SK-N-SH treated with all-trans-retinoic acid at 6 μM for 48 hours (cell line): ENCODE measurements at places on chromosomes 11 and 22.

DNA sequence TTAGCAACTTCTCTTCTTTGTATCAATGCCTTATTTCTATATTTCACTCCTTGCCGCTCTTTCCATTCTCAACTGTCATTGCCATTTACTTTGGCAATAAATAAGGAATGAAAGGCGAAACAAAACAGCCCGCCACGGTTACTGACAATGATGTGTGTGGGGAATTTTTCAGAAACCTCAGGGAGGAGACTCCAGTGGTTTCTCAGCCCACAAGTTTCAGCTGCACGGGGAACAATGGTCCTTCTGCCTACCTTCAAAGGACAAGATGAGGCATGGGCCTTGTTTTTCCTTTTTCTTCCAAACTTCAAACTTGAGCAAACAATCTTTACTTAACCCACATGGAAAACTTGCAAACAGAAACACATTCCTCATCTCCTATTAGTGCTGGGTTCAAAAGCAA, 409.4 kb downstream of the METTL15 start:
- no peak for ATAC-seq

DNA sequence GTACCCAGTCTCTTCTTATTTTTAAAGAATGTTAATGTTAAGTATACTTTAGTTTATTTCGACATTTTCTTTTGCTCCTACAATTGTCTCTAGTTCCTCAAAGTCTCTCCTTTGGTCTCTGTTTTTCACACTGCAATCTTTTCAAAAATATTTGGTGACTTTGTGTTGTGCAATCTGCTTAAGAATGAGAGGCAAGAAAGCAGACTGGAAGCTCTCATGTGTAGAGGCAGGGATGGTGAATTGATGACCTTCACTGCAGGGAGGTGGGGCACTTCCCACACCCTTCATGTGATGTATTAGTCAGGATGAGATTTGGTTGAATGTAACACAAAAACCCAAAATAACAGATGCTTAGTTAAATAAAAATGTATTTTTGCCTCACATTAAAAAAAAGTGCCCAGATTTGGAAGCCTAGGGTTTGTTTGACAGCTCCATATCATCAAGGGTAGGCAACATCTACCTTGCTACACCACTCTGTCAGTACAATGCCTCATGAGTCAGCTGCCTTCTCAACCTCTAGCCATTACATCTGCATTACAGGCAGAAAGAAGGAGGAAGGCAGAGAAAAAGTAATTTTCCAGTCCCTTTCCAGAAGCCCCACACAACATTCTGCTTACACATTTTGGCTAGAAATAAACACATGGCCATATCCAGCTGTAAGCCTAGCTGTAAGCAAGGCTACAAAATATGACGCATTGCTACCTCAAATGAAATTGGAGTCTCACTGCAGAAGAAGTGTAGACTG, 3.8 kb upstream of the MMP27 start:
- no peak for ATAC-seq

- no peak for ATAC-seq
These were observed 77.1 kb downstream of the DHCR7 start for GRCh38 chr11:71370895-71371673.

- ATAC-seq: peak; percentile 25
These were observed 13.5 kb downstream of the CD59 start for GRCh38 chr11:33722590-33723234.

DNA sequence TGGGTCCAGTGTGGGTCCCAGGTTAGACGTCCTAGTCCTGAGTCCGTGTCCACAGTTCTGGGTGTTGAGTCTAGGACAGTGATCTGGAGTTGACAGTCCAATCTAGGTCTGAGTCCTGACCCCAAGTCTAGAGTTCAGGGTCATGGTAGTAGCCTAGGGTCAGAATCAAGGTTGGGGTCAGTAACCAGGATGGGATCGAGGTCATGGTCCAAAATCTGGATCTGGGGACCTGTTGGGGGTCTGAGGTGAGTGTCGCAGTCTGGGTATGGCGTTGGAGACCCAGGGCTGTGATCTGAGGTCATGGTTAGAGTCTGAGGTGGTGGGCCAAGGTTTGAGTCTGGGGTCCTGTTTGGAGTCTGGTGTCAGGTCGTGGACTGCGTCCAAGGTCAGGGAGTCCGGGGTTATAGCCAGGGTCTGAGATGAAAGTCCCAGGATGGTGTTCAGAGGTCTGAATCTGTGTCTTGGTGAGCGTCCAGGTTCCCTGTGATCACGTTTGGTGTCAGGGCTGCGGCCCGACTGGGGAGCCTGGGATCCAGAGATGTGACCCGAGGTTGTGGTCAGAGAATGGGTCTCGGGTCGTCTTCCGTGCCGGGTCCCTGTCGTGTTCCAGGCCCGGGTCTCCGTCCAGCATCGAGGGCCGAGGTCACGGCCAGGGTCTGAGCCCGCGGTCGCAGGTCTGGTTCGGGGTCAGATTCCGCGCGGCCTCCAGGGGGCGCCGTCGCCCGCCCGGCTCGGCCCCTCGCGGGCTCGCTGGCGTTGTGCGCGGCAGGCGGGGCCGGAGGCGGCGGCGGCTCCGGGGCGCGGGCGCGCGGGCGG, 432 bp upstream of the GRK2 start:
- peak; percentile 53 for ATAC-seq

- no peak for ATAC-seq
These were observed 14.3 kb downstream of the TCIRG1 start for GRCh38 chr11:68053117-68053516.

DNA sequence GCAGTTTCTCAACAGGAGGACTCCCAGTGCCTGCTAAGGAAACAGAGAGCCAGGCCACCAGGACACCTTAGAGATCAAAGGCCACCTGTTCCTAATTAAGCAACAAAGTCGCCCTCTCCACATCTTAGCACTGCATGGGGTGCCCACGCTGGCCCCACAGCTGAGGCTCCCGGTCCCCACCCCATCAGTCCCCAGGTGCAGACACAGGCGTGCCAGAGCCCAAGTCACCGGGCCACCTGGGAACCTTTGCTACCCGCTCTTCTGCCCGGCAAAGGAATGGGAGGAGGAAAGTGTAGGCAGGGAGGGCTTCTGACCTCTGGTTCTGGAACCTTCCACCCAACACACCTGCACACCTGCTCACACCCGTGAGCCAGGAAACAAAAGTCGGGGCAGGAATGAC, 85.5 kb upstream of the PRR5 start:
- ATAC-seq: no peak

DNA sequence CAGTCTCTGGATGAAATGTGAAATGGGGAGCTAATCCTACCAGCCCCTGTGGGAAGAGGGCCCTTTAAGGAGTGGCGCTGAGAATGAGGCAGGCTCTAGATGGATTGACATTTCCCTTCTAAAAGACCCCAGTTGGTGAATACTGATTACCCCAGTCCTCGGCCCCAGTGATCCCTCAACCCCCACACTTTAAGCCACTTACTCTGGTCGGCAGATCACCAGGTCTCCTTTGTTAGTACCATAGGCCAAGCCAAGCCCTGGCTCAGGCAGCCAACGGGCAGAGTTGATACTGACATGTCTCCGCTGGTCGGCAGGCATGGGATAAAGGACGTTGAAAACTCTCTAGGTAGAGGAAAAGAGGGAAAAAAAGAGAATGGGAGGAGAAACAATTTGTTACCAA, 26.1 kb upstream of the CHRM4 start:
- no peak for ATAC-seq

- ATAC-seq: peak; percentile 96
These were observed at the start of gene MRPL40 for GRCh38 chr22:19432133-19432851. Gene MRPL40 (plus strand): TSS chr22:19432545. CDS start chr22:19432555, 10 bp downstream.

- no peak for ATAC-seq
These were observed 765.1 kb downstream of the KCNA4 start for GRCh38 chr11:29251738-29252137.

DNA sequence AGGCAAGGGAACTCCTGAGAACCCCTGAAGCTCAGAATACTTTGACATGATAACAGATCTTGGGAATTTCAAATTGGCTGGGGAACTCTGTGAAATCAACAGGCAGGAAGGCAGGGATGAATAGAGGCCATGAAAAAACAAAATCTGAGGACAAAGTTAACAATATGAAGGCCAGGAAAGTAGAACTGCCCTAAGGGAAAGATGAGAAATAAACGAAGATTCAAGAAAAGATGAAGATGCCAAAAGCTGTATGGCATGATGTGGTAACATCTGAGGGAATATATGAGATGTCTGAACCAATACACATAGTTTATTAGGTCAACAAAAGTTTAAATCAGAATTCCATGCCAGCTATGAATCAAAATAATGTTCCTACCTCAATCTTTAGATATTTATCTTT, 25.0 kb downstream of the SERGEF start:
- no peak for ATAC-seq

- peak; percentile 20; the same call in 2 of the 3 replicates for ATAC-seq
These were observed 78.3 kb upstream of the SCUBE2 start for GRCh38 chr11:9169595-9170295.

DNA sequence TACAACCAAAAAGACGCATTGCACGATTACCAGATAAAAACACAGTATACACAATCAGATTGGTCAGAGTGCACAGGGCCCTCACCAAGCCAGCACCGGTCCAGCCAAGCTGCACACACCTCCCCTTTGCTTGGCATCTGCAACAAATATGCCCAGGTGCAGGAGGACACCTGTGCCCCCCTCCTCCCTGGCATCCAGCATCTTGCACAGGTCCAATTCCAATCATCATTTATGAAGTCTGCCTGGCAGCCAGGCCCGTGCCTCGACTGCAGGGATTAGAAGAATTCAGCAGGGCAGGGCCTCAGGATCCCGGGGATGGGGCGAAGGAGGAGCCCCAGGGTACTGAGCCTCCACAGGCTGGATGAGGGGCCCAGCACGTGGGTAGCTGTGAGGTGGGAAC, 302.1 kb downstream of the CTTN start:
- no peak for ATAC-seq

DNA sequence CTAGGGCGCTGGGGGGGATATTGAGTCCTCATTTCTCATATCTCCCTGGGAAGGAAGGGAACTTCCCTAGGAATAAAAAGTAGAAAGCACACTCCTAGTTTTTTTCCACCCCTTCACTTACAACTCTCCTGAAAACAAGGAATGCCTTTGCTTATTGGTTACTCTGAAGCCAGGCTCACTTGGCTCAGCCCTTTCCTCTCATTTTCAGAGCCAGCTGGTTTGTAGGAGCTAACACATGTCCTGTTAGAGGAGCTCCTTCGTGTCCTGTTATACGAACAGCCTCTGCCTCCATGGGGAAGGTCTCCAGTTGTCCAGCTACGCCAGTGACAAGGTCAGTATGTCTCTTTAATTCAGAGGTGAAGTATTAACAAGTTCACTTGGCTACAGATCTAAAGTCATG, 17.6 kb downstream of the ALKBH8 start:
- no peak for ATAC-seq

DNA sequence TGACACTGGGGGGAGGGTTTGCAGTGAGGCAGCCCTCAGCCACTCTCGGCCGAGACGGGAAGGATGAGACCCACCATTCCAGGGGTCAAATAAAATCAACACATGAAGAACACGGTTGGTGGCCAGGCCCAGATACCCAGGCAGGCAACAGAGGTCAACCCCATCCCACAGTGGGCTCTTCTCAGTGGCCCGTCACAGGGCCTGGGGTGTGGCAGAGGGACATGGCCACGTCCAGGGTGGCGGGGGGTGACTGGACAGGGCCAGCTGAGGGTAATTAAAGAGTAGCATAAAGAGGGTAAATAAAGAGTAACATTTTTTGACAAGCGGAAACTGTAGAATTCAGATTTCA, 188.4 kb downstream of the ARHGAP42 start:
- ATAC-seq: no peak

DNA sequence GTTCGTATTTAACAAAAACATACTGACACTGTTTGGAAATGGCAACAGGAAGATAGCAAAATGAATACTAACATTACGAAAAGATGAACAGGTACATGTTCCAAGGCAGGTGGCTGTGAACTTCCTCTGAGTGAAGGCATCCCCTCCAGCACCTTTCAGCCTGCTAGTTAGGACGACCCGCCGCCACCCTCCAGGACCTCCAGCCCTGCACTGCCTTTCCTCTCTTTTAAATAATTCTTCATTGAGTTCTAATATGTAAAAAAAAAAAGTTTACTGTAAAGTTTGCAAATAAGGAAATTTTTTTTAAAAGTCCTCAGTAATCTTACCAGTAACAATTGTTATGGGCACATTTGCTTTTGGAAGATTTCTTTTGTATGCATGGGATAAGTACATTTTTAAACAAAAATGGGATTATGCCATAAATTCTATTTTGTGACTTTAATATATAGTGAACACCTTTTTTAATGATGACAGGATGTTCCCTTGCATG, 6.0 kb downstream of the NEAT1 start:
- peak; percentile 3; the same call in 2 of the 3 replicates for ATAC-seq

DNA sequence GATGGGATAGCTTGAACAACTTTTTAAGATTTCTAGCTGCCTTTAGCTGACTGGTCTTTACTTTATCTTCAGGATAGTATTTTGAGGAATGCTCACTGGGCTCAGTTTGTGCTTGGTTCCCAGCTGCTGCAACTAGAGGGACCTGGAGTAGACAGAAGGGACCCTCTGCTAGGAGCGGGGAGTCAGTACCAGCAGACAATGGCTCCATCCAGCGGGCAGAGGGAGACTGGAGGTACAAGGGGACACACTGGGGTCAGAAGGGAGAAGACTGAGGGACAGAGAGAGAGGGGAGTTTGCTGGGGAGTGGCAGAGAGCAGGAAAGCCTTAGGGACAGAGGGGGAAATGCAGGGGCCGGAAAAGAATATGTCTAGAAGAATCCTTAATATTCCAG, 22.0 kb upstream of the ACER3 start:
- peak; percentile 46; the same call in 2 of the 3 replicates for ATAC-seq

- ATAC-seq: no peak
These were observed 51.8 kb downstream of the SYN3 start for GRCh38 chr22:33006220-33006954.

DNA sequence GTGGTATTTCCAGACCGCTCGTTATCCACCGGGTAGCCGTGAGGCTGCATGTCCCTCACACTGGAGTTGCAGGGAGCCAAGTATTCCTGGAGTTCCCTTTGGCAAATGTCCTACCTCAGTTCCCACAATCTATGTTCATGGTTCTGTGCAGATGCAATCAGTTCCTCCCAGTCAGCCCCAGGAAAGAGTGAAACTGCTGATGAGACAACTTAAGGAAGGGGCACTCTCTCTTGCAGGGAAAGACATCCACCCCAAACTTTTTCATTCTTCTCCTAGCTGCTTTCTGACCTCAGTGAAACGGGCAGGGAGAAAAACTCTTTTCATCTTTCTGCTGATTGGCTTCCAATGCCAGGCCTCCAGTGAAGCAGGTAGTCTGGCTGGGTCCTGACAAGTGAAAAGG, 205.1 kb upstream of the TMEM45B start:
- no peak for ATAC-seq

DNA sequence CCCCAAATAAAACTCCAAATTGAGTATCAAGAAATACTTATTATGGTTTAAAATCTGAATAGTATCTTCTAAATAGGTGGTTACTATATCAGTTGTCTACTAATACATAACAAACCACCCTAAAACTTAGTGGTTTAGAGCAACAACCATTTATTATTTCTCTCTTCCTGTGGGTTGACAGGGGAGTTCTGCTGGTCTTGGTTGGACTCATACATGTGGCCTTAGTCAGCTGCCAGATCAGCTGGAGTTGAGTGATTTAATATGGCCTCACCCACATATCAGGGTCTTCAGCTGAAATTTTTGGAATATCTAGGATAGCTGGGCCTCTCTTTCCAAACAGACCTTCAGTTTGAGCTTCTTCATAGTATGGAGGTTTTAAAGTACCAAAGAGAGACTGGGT, 34.5 kb downstream of the C11orf65 start:
- no peak for ATAC-seq

GRCh38 chr11:13486926-13487660, 8.7 kb downstream of the PTH start:
- peak; percentile 71; the same call in 2 of the 3 replicates for ATAC-seq
